ENCODE measurements at places on chromosomes 1 and 21.

DNA sequence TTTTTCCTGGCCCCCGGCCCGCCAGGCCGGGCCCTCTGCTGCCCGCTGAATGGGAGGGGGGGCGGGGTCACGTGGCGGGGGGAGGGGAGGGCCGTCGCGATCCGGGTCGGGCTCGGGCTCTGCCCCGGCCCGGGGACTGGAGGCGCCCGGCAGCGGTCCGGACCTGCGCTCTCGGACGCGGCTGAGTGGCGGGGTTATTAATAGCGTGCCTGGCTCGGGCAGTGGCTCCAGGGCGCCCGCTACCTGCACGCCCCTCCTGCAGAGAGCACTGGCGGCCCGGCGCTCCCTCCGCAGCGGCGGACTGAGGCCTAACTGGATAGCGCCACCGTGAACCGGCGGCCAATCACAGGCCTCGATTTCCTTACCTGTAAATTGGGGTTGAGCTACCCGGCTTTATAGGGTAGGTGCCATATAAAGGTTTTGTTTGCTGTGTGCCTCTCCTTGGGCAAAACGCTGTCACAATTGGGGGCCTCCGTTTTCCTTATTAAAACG is 28.1 kb downstream of the AHDC1 start:
- DNase-seq: no peak

DNA sequence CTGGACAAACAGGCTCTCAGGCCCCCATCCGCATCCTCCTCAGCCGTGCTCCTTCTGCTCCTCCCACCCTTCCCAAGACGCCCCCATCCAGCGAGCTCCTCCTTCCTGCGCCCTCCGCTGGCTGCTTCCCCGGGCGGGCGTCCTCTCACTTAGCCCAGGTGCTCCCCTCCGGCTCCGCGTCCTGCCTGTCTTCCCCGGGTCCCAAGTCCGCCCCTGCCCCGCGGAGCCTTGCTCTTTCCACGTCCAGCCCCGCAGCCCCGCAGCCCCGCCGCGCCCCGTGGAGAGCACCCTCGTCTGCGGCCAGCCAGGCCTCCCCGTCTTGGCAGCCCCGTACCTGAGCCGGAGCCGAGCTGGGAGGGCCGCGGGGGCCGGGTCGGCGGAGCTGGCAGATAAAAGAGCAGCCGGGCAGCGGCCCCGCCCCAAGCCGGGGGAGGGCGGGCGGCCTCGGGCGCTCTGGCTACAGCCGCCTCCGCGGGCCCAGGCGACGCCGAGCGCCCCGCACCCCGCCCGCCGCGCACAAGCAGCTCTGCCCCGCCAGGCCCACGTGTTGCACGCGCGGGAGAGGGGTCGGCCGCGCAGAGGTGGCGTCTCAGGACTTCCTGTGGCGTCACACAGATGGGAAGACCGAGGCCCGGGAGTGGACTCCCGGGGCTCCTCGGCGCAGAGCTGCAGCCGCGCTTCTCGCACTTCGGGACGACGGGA is at the start of gene PAQR7:
PAQR7 (minus strand) TSS at position 555 of the 702 bp plus-strand sequence. CDS start 11,869 bp downstream, outside the sequence.
- peak; percentile 58 for DNase-seq

DNA sequence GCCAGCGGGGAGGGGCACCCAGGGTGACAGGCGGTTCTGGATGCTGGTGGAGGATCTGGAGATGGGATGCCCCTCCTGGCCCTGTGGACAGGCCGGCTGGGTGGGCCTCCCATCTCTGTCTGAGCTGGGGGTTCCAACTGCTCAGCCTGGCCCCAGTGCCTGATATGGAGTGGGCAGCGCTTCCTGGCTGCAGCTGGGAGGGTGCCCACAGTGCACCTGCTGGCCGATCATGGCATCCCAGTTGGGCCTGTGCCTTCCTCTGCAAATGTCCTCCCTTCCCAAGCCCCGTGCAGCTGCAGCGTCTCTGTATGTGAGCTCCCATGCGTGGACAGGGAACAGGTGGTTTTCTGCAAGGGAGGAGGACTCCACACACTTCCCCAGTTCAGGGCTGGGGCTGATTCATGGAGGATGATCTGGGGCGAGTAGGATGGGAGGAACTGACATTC is 2.1 kb downstream of the PFKL start:
- DNase-seq: peak; percentile 15

GRCh38 chr1:12478612-12478985 is 139.4 kb downstream of the DHRS3 start:
- DNase-seq: no peak
